GM04503 (cell line): ENCODE measurements at places on chromosomes 6 and 20.

DNA sequence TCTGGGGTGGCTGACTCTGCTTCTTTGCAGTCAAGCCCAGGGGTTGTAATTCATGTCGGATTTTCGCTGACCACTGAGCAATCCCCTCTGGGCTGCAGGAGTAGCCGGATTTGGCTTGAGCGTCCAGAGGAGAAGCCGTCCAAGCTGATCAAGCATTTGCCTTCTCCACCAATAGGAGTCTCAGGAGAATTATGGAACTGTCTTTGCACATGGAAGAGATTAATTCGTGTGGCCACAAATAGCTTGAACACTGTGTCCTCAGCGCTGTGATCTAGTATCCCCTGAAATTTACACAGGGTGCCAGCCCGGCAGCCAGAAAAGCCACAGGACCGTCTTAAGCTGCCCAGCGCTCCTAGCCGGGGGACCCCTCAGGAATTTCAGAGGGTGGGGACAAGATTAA, 37.1 kb downstream of the EYA2 start:
- peak; percentile 61 for DNase-seq

GRCh38 chr6:43283905-43284304, 14.2 kb upstream of the SLC22A7 start:
- DNase-seq, result no peak

DNA sequence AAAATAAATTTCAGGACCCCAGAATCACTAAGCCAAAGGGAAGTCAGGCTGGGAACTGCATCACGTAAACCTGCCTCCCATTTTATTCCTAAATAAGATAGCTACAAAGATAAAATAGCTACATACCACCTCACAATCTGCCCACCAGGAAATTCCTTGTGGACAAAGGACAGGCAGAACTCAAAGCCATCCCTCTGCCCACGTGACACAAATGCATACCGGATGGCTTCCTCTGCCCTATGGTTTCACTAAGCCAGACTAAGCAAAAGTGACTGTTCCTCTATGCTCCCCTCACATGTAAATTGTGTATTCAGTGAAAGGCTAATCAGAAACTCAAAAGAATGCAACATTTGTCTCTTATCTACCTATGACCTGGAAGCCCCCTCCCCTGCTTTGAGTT, 15.0 kb downstream of the MBOAT1 start:
- no peak for DNase-seq

- no peak for DNase-seq
Measured at GRCh38 chr6:140985679-140986275, 1146.9 kb upstream of the GJE1 start.

GRCh38 chr6:41200901-41201763, at the start of gene TREML2:
Gene TREML2 (minus strand): TSS chr6:41201149. CDS start chr6:41201008, 141 bp downstream.
- DNase-seq, result no peak

- no peak for DNase-seq
Measured at GRCh38 chr6:150550244-150550643, 49.4 kb upstream of the PLEKHG1 start.

DNA sequence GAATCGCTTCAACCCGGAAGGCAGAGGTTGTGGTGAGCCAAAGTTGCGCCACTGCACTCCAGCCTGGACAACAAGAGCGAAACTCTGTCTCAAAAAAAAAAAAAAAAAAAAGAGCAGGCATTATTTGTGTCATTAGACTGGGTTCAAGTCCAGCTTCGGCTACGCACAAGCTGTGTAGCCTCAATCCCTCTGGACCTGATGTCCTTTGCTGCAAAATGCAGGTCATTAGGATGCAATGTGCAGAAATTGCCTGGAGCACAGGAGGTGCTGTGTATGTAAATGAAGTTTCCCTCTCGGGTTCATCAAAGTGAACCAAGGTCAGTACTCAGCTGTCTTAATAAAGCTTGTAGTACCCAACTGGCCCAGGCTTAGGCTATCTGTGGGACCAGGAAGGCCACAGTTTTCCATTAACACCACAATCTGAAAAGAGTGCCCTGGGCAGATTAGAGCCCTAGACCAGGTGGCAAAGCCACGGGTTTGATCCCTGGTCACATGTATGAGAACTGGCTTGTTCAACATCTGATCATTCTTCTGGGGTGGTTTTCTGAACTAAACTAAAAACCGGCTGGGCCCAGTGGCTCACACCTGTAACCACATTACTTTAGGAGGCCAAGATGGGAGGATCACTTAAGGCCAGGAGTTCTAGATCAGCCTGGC, 155.3 kb downstream of the ZMYND8 start:
- no peak for DNase-seq

GRCh38 chr6:79985128-79985527, 19.3 kb upstream of the TTK start:
- DNase-seq, result no peak

- DNase-seq, result peak; percentile 52
Measured at GRCh38 chr6:111487661-111488060, 4.6 kb upstream of the REV3L start.

- no peak for DNase-seq
Measured at GRCh38 chr6:4759997-4760396, 16.2 kb upstream of the CDYL start.

GRCh38 chr20:1334761-1335160, 5.8 kb upstream of the SDCBP2 start:
- DNase-seq, result no peak

- DNase-seq, result no peak
Measured at GRCh38 chr6:81736428-81736827, 16.1 kb downstream of the TENT5A start.

GRCh38 chr20:25984933-25985332, 288.3 kb upstream of the ZNF337 start:
- peak; percentile 19 for DNase-seq

GRCh38 chr6:98039904-98040607, 757.0 kb upstream of the MMS22L start:
- DNase-seq, result peak; percentile 3

DNA sequence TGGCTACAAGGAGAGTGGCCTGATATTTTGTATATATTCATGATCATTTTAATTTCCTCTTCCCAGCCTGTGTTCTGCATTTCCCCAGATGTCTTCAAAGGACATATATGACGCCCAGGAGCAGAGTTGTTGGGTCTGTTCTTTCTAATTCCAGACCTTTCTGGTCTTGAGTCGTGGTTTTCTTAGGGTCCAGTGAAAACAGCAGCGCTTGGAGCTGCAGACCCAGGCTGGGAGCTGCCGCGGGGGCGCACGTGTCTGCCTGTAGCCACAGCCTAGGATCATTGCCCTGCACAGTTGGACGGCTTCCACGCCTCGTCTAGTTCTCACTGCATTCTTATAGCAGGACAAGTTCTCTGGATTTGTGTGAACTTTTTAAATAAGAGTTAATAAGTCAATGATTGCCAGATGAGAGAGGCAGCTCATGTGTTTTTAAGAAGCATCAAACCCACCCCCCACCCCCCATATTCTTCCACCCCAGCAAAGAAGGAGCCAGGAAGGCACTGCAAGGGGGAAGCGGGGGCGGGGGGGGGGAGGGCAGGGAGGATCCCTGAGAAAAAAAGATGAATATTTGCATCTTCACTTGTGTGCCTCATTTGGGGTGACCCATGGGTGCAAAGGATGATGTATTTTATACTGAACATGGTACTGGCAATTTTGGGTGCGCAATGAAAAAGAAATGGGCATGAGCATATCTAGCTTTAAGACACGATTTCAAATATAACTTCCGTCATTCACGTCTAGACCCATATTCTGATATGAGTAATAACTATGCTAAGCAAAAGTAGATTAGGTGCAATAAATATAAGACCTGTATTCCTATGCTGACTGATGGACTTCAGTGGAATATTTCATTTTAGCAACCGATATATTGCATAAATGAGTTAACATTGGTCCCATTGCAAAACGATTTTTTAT, 160.0 kb downstream of the TBXT start:
- DNase-seq, result no peak
